CD4-positive, alpha-beta T cell treated with Interleukin-17A for 4 hours (primary cell): ENCODE measurements at places on chromosomes 1 and 21.

- DNase-seq: no peak
These were observed 160.8 kb downstream of the DISP1 start for GRCh38 chr1:222975472-222976122.

- DNase-seq: peak; percentile 88
These were observed 838 bp upstream of the MAN1A2 start for GRCh38 chr1:117366177-117367045.

- DNase-seq: no peak
These were observed 2.0 kb downstream of the ZDHHC18 start for GRCh38 chr1:26828411-26828991.

DNA sequence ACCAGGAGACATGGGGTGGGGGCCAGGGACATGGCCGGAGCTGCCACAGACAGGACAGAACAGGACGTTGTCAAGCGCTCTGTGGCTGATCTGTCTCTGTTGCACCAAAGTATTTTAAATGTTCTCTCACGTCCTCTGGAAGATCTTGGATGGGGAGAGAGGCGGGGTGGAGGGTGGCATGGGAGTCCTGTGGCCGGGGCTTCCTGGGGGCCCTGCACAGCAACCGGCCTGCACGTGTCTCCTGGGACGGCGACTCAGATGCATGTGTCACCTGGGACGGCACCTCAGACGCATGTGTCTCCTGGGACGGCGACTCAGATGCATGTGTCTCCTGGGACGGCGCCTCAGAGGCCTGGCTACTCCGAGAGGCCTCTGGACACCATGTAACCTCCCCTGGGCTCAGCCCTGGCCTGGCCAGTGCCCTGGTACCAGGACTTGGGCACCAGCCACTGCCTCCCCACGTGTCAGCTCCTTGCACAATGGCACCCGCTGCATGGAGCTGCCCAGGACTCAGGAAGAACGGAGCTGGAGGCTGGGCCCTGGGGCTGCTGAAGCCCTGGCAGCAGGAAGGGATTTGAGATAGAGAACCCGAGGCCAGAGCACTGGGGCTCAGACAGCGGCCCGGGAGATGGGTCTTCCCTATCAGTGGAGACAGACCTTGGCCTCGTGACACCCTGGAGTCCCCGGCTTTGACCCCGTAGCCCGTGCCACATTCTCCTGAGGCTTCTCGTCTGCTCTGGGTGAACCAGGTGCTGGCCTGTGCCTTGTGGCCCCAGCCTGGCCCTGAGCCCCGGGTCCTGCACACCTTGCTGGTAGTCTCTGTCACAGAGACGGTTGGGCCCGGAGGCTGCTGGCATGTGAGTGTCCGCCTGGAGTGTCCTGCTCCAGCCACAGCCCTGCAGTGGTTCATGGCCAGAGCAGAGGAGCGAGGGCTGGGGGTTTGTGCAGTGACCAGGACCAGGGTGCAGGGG, 14.7 kb upstream of the SLC19A1 start:
- DNase-seq: no peak
